ENCODE measurements at places on chromosomes 6 and 20. TPM values are rescaled to one million over a fixed set of nuclear protein-coding genes. Genes with fewer than 3 reads are reported as not detected.

- no peak overlapping the region for H3K27ac ChIP-seq
- H3K27me3 ChIP-seq, result no peaks in the 10 kb centered on the region
- no peak for DNase-seq
- H3K4me1 ChIP-seq, result no peaks in the 10 kb centered on the region
Measured at GRCh38 chr20:64244281-64244805, 11.2 kb upstream of the PCMTD2 start.

- no peaks in the 10 kb centered on the region for H3K4me1 ChIP-seq
- H3K27ac ChIP-seq, result no peak overlapping the region
- H3K4me3 ChIP-seq, result no peak overlapping the region
- peaks cover 44% of the 10 kb centered on the region for H3K36me3 ChIP-seq
- no peaks in the 10 kb centered on the region for H3K27me3 ChIP-seq
Measured at GRCh38 chr20:17617868-17618672, 48.2 kb downstream of the DSTN start.

DNA sequence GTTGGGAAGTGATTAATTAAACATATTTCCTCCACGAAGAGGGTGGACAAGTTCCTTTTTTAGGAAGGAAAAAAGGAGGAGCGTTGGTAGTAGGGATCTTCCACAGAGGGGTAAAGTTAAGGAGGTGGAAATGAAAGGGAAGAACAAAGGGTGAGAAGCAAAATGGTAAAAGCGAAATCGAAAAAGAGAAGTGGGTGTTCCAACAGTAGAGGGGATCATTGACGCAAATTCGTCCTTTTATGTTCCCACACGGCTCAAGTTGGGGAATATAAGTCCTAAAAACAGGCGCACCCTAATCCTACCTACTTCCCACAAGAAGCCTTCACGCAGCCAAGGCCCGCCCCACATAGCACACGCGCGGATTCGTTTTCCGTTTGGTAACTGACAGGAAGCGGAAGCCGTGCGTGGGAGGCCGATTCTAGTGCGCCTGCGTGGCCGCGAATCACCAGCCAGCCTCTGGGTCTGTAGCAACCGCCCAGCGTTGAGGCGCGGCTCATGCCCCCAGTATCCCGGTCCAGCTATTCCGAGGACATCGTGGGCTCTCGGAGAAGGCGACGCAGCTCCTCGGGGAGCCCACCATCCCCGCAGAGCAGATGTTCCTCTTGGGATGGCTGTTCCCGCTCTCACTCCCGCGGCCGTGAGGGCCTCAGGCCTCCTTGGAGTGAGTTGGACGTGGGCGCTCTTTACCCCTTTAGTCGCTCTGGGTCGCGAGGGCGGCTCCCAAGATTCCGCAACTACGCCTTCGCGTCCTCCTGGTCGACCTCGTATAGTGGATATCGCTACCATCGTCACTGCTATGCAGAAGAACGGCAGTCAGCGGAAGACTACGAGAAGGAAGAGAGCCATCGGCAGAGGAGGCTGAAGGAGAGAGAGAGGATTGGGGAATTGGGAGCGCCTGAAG is at the start of gene NKAPL:
Gene NKAPL, plus strand, starts transcription at position 421 of the 901 bp plus-strand sequence. Its CDS starts 75 bp downstream, at position 496.
- H3K4me3 ChIP-seq, result peak within 1 kb of the TSS; percentile 23
- H3K36me3 ChIP-seq, result no peaks in the 10 kb centered on the region
- peaks cover 6% of the 10 kb centered on the region for H3K27me3 ChIP-seq
- peak; percentile 36 for DNase-seq
- no peak within 1 kb of the TSS for H3K27ac ChIP-seq

The NRN1 gene
- total RNA-seq, result 4.2 TPM

- no peak for DNase-seq
- H3K27me3 ChIP-seq, result peaks cover 4% of the 10 kb centered on the region
- peaks cover 14% of the 10 kb centered on the region for H3K4me1 ChIP-seq
- no peaks in the 10 kb centered on the region for H3K36me3 ChIP-seq
Measured at GRCh38 chr20:41616228-41616627, 1.9 kb downstream of the CHD6 start.

DNA sequence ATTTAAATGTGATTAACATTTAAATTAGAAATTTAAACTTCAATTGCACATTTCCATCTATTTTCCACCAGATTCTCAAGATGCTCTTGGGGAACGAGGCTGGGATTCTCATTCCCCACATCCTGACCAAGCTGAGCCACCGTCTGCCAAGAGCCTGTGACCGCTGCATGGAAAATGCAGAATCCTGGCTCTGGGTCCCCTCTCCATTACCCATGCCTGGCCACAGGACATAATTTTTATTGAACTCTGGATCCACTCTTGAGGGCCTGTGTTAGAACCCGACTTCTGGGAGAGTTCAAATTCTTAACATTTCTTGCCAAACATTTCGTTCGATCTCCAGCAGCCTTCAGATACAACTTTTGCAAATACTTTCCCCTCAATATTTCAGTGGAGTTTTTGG is 201.6 kb upstream of the SNX9 start:
- no peak for DNase-seq
- H3K27me3 ChIP-seq, result no peaks in the 10 kb centered on the region
- H3K27ac ChIP-seq, result no peak overlapping the region

DNA sequence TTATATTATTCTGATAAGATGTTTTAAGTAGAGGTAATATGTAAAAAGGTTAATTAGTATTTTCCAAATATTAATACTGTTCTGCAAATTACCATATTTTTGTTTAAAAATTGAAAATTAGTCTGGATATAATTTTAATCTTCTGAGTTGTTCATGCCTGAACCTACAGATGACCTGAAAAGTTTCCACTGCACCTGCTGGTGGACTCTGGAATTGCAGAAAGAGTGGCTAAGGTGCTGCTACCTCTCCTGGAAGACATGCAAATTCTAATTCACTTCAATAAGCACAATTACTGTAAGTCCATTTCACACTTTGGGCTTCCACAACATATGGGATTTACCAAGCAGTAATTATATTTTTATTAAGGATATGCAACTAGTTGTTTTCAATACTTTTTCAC is 77.7 kb upstream of the OLIG3 start:
- H3K4me3 ChIP-seq, result no peak overlapping the region
- no peaks in the 10 kb centered on the region for H3K36me3 ChIP-seq

The TFAP2D gene
- total RNA-seq, result not detected

The KHDC1L gene
- 1.4 TPM for total RNA-seq

The MYMX gene
- total RNA-seq, result 1.7 TPM

The CRISP3 gene
- 1.1 TPM for total RNA-seq

DNA sequence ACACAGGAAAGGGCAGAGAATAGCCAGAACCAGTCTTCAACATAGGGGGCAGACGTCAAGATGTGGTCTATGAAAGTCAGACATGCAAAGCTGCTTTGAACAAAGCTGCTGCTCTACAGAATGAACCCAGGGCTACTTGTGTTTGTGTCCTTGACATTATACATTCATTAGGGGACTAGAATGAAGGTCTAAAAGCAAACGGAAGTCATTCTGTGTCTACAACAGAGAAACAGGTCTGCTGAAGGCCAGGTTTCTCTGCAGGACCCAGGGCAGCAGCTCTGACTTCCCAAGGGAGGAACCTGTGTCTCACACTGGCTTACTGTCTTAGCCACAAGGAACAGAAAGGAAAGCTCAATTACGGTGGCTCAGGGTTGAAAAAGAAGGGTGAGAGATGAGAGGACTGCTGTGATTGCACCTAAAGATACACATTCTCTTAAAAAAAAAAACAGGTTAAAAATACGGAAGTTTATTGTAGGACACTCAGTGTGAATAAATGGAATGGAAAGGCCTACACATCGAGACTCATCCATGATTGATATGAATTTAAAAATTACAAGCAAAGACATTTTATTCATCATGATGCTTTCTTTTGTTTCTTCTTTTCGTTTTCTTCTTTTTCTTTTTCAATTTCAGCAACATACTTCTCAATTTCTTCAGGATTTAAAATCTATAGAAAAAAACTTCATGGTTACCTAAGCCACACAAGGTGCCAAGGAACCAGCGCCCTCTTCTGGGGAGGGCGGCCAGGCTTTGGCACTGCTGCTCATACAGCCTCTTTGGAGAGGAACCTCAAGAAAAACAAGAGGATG is 6.7 kb downstream of the PSMA7 start:
- H3K4me1 ChIP-seq, result peaks cover 4% of the 10 kb centered on the region
- no peak for DNase-seq
- H3K27ac ChIP-seq, result no peak overlapping the region
- H3K4me3 ChIP-seq, result no peak overlapping the region
- no peaks in the 10 kb centered on the region for H3K27me3 ChIP-seq

The ASIP gene
- 0.09 TPM for total RNA-seq

DNA sequence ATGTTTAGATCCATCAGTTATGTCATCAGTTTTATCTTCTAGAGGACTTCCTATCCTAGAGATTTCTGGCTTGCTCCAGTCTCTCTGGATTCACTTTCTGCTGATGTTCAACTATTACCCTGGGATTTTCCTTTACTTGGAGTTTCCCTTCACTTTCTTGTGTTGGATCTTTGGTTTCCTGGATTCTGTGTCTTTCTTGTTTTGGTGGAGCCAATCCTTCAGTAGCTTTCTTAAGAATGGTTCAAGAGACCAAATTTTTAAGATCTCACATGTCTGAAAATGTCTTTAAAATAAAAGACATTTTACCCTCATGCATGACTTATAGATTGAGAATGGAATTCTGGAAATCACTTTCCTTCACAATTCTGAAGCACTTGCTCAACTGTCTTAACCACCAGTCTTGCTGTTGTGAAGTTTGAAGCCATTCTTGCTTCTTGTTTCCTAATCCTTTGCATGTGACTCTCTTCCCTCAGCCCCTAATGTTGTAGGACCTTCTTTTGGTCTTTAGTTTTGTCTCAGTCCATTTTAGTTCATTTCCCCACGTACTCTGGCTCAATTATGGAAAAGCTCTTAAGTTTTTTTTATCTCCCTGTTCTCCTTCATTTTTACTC is 87.9 kb downstream of the ARID1B start:
- peaks cover 6% of the 10 kb centered on the region for H3K4me1 ChIP-seq
- H3K27ac ChIP-seq, result no peak overlapping the region
- H3K27me3 ChIP-seq, result no peaks in the 10 kb centered on the region
- DNase-seq, result no peak
- H3K4me3 ChIP-seq, result no peak overlapping the region
- no peaks in the 10 kb centered on the region for H3K36me3 ChIP-seq

GRCh38 chr20:41510847-41511450 is 107.2 kb downstream of the CHD6 start:
- no peak overlapping the region for H3K27ac ChIP-seq
- H3K27me3 ChIP-seq, result no peaks in the 10 kb centered on the region
- no peak for DNase-seq
- H3K4me1 ChIP-seq, result no peaks in the 10 kb centered on the region
- H3K4me3 ChIP-seq, result no peak overlapping the region

DNA sequence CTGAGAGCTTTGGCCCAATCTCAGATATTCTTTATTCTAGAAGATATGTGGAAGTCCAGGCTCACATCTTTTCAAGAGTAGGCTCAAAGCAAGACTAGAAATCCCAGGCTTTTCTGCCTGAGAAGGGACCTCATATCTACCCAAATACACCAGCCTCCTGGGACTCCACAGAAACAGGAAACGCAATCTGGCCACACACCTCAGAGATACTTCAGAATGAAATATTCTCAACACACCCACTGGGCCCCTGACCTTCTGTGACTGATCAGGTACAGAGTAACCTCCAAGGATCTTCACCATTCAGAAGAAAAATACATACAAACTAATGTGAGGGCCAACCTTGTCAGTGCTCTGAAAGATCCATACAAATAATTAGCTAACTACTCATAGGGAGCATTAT is 183.2 kb downstream of the HIVEP2 start:
- DNase-seq, result no peak
- no peak overlapping the region for H3K4me3 ChIP-seq
- no peaks in the 10 kb centered on the region for H3K4me1 ChIP-seq
- no peaks in the 10 kb centered on the region for H3K27me3 ChIP-seq

DNA sequence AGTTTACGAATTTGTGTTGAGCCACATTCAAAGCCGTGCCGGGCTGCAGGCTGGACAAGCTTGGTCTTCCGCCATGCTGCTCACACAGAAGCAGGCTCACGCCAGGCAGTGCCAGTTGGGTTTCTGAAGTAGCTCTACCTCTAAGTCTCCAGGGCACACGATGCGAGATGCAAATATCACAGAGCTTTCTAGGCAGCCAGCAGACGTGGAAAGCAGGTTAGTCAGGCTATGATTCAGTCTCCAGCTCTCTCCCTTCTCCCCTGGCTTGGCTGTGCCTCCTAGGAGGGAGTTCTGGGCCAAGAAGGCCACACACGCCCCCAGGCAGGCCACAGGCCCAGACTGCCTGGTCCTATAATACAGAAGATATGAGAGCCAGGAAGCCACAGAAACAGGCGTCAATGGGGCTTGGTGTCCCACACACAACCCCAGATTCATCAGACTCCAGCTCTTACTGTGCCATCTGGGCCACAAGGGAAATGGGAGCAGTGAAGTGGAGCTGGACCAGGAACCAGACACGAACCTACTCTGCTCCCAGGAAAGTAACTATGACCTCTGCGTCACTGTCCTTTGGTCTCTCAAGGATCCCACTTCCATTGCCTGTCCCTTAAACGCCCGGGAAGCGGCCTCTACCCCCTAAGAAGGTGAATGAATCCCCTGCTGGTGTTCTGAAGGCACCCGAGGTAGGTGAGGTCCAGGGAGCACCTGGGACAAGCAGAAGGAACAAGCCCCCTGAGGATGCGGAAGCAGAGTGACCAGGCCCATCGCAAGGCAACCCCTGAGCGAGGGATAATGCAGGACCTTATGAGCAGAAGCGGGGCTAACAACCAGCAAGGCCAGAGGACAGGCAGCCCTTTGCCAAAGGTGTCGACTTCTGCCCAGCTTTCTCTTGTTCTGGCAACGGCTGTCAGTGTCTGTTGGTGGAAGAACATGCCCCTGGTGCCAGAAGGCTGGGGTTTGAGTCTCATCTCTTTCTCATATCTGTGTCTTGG is 61.2 kb downstream of the GFOD1 start:
- H3K27ac ChIP-seq, result no peak overlapping the region
- H3K36me3 ChIP-seq, result no peaks in the 10 kb centered on the region
- no peaks in the 10 kb centered on the region for H3K27me3 ChIP-seq
- no peak overlapping the region for H3K4me3 ChIP-seq
- no peak for DNase-seq

DNA sequence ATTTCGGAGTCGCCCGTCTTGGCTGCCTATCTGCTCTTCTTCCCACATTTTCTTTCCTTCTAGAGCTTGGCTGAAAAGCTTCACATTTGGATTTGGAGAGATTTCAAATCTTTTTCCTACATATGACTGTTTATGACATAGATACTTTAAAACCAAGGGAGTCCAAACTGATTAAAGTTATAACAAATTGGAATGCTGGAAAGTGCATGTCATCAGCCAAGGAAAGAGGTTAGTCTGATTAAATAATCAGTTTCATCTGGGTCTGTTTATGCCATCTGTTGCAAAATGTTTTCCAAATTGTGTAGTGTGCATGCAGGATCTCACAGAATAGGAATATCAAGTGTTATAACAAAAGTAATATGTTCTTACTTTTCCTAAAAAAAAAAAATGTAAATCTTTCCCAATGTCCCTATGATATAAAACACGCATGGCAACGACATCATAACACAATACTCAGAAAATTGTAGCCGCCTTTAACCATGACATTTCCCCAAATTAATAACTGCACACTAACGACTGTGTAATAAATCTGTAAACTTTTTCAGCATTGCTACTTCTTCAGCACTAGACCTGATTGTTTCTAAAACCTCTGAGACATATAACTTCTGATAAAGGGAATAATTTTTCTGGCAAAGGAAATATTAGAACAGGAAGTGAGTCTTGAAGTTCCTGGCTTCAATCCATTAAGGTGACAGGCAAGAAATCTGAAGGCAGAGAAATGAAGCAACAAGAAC is 230.2 kb upstream of the FOXQ1 start:
- no peak overlapping the region for H3K27ac ChIP-seq
- H3K4me1 ChIP-seq, result no peaks in the 10 kb centered on the region
- no peaks in the 10 kb centered on the region for H3K27me3 ChIP-seq
- no peak overlapping the region for H3K4me3 ChIP-seq
- DNase-seq, result no peak
- no peaks in the 10 kb centered on the region for H3K36me3 ChIP-seq

- H3K27ac ChIP-seq, result no peak overlapping the region
- H3K4me1 ChIP-seq, result no peaks in the 10 kb centered on the region
- no peak overlapping the region for H3K4me3 ChIP-seq
Measured at GRCh38 chr6:142833054-142833453, 111.9 kb downstream of the HIVEP2 start.

The TLDC2 gene
- total RNA-seq, result 0.28 TPM
